ENCODE measurements at places on chromosomes 5 and 9.
A peak's percentile ranks its signal among the peaks of the same experiment; 100 is the strongest.

DNA sequence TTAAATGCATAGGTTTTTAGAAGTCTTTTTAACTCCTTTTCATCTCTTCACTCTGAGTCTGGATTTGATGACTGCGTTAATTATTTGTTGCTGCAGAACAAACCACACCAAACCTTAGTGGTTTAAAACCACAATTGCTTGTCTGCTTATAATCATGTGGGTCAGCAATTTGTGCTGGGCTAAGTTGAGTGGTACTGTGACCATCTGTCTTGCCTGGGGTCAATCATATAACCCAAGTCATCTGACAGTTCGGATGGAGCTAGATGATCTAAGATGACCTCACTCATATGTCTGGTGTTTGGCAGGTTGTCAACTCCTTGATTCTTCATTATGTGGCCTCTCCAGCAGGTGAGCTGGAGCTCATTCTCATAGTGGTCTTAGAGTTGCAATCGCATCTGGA, 219.1 kb upstream of the ELAVL2 start:
- no peak for DNase-seq

DNA sequence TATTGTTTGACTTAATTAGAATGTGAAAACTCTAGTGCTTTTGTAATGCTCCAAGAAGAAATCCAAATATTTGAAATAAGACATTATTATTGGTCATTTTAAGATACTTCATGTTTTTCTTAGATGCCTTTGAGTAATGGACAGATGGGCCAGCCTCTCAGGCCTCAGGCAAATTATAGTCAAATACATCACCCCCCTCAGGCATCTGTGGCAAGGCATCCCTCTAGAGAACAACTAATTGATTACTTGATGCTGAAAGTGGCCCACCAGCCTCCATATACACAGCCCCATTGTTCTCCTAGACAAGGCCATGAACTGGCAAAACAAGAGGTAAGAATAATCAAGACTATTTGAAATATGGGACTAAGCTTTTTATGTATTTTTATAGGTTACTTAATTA, 69.2 kb upstream of the SREK1 start:
- no peak for DNase-seq

DNA sequence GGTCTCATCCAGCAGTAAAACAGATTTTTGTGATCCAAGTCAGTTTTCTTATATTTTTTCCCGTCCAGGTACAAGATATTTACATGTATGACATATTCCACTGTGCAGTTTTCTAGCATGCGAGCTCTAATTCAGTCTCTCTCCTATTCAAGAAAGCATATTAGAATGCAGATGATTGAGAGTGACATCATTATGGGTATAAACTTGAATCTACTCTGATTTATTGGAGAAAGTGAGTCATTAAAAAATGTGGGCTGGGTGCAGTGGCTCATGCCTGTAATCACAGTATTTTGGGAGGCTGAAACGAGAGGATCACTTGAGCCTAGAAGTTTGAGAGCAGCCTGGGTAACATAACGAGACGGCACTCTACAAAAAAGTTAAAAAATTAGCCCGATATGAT, 6.2 kb downstream of the FER start:
- no peak for DNase-seq

DNA sequence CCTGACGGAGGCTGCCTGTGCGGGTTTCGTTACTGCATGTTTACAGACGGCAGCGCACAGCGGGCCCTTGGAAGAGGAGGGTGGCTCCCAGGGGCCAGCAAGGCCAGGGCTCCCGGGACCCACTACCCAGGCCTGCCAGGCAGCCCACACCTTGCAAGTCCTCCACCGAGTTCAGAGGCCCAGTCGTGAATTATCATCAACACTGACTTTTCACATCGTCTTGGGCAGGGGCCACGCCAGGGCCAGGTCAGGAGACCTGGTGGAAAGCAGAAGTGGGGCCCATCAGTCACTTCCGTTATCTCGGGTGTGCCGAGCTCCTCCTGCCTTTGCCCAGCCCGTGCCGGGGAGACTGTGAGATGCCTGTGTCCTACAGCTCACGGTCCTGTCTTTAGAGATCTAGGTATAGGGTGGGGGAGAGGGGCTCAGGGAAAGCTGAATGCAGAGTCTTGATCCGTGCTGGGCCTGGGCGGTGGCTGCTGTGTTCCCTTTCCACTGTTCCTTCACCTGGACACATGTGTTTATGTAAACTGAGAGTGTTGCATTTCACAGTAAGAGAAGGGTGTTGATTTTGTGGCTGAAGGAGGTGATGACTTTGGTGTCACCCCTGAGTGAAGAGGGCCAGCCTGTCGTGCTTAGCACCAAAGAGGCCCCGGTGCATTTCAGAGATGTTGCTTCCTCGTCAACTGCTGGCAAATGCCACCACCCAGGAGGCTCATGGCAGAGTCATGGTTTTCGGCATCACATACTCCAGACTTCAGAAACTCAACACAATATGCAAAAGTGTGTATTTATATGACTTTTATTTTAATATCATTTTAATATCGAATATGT, 175.2 kb downstream of the GAPVD1 start:
- no peak for DNase-seq

DNA sequence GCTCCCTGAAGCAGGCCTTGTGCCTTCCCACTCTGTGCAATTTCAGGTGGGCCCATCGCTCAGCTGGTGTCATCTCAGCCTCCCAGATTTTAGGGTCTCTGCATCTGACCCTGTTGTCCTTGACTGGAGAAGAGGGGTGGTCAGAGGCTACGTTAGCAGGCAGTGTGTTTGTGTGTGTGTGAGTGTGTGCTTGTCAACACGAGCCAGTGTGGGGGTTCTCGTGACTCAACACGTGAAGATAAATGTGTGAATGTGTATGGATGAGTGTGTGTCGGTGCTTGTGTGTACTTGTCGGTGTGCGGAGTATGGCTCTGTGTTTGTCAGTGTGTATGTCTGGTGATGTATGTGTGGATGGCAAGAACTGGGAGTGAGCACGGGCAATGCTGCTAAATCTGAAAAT, 142.6 kb upstream of the KLF4 start:
- no peak for DNase-seq

GRCh38 chr9:36847781-36848673, 186.0 kb downstream of the PAX5 start:
- DNase-seq = no peak

DNA sequence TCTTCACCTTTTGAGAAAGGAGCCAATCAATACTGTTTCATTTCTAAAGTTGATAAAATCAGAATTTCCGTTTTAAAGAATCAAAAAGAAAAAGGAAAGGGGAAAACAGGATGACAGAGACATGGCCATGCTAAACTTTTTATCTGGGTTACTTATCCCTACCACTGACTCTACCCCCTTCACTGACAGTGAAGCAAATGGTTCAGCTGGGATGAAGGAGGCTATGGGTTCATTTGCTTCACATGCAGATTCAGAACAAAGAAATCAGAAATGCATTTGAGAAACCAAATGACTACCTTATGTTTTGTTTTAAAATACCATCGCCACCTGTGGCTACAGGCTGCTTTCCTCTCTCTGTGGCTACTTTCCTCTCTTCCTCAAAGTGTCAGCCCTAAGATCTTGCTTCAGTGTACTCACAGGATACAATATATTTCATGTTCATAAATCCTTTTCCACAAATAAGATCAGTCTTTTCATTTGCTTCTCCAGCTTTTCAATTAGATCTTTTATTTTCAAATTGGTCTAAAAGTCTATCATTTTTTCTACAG, 53.3 kb downstream of the LPAR1 start:
- no peak for DNase-seq

- no peak for DNase-seq
These were observed 744.7 kb downstream of the DTWD2 start for GRCh38 chr5:118243613-118244012.

- no peak for DNase-seq
These were observed 2.0 kb upstream of the NINJ1 start for GRCh38 chr9:93136011-93136440.

GRCh38 chr5:43425983-43426382, 13.8 kb upstream of the CCL28 start:
- no peak for DNase-seq

DNA sequence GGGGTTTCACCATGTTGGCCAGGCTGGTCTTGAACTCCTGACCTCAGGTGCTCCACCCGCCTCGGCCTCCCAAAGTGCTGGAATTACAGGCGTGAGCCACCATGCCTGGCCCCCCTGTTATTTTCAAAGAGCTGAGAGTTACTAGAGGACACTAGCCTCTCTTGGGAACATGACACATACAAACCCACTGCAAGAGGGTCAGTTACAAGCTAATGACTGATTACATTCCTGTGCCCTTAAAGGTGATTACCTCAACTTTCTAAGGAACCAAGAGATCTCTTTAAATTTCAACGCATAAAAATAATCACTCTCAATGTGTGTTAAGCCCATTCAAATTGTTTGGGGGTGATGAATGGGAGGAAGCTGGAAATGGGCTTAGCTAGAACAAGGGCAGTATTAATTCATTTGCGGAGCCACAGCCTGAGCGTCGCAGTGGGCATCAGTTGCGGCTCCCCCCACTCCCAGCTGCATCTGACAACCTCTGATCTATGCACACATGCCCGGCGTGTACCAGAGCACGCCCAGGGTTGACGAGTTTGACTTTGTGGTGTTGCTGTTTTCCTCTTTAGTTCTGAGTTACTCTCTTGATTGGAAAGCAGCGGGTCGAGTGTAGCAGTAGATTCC, 146.9 kb downstream of the GOLPH3 start:
- DNase-seq = no peak

GRCh38 chr5:135829681-135830383, 4.6 kb upstream of the SLC25A48 start:
- peak; percentile 76 for DNase-seq

DNA sequence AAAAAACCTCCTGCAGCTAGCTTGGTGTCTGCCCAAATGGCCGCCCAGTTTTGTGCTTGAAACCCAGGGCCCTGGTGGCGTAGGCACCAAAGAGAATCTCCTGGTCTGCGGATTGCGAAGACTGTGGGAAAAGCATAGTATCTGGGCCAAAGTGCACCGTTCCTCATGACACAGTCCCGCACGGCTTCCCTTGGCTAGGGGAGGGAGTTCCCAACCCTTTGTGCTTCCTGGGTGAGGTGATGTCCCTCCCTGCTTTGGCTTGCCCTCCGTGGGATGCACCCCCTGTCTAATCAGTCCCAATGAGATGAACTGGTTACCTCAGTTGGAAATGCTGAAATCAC, 83.0 kb upstream of the JAK2 start:
- no peak for DNase-seq

GRCh38 chr5:110165366-110165765, 475.6 kb downstream of the MAN2A1 start:
- DNase-seq = no peak

- DNase-seq = no peak
These were observed 240.5 kb downstream of the GADD45G start for GRCh38 chr9:89845321-89845720.

DNA sequence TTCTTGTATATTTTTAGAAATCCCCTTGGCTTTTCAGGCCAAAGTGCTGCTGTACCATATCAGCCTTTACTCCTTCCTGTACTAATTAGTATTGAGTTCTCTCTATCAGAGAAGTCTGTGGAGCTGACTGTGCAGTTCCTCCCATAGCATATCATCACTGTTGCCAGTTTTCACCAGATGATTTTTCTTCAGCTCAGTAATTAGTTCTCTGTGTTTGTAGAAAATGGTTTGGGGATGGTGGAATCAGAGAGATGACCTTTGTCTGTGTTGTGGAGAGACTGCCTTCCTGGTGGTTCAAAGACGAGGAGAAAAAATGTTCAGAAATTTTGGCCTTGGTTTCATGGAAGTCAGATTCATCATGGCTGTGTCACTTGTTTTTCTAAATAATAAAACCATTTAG, 227.5 kb upstream of the ACTBL2 start:
- DNase-seq = no peak

- no peak for DNase-seq
These were observed 608.7 kb upstream of the FAM174A start for GRCh38 chr5:99926463-99926862.

DNA sequence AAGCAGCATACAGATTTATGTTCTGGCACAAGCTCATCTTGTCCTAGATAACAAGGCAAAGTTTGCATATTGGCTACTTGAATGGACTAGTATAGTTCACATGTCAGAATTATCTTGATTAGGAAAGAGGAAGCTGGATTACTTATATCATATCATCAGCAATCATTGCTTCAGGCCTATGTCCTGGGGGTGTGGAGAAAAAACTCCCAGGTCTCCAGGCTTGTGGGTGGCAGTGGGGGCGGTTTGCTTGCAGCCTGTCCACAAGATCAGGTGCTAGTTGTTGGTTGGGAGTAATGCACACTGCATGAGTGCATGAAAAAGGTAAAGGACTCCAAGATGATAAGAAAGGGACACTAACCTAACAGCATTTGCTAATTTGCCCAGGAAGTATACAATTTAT, 326.4 kb upstream of the PDE4D start:
- no peak for DNase-seq

GRCh38 chr5:162091336-162091735, 23.8 kb downstream of the GABRG2 start:
- no peak for DNase-seq

- DNase-seq = no peak
These were observed 4.1 kb upstream of the GRAMD2B start for GRCh38 chr5:126419102-126419501.

GRCh38 chr5:179975713-179976134, 68.0 kb upstream of the TBC1D9B start:
- DNase-seq = no peak

GRCh38 chr5:170597109-170597751, 93.4 kb downstream of the KCNIP1 start:
- DNase-seq = no peak

GRCh38 chr9:118563677-118564076, 805.6 kb downstream of the BRINP1 start:
- DNase-seq = no peak

- DNase-seq = peak; percentile 42
These were observed 188.5 kb downstream of the PAPPA start for GRCh38 chr9:116342061-116342460.

- DNase-seq = no peak
These were observed 70.0 kb upstream of the RAD23B start for GRCh38 chr9:107213080-107213479.

DNA sequence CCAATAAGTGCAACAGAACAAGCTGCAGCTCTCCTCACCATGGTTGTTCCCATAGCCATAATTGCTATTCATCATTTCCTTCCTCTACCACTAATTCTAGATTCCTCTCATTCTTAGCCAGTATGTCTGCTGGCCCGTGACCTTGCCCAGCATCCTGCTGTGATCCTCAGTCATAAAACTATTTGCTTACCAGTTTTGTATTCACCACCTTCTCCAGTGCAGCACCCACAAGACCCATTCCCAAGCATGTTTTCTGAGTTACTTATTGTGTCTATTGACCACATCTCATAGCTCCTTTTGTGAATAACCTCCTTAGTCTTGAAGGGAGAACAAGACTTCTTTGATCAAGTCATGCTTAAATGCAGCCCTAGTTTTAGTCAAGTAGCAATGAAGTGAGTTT, 488.0 kb upstream of the CTNND2 start:
- DNase-seq = no peak

GRCh38 chr5:2383698-2384065, 367.8 kb downstream of the IRX2 start:
- DNase-seq = no peak

- DNase-seq = no peak
These were observed 21.5 kb downstream of the TMC1 start for GRCh38 chr9:72542917-72543316.
